Cardiac atrium fibroblast (primary cell): ENCODE measurements at places on chromosomes 4 and X. TPM values are rescaled to one million over a fixed set of nuclear protein-coding genes. Genes with fewer than 3 reads are reported as not detected.

Gene COL4A6
- total RNA-seq = 0.18 and 0.32 TPM in 2 replicates

Gene RIPPLY1
- total RNA-seq = not detected in 2 replicates

Gene PPBP
- total RNA-seq = not detected in 2 replicates

Gene PFKFB1
- not detected in 2 replicates for total RNA-seq

Gene SOX3
- total RNA-seq = not detected in 2 replicates

Gene ADH1B
- 31.3 and 59.8 TPM in 2 replicates for total RNA-seq

Gene KCTD8
- not detected in 2 replicates for total RNA-seq
